Thoracic aorta (tissue), 2 donors: ENCODE measurements at places on chromosomes 5 and 9.
A peak's percentile ranks its signal among the peaks of the same experiment; 100 is the strongest.

GRCh38 chr5:35383041-35383440 is 152.8 kb upstream of the PRLR start:
- no peak for DNase-seq

GRCh38 chr5:35420200-35420599 is 189.9 kb upstream of the PRLR start:
- no peak for DNase-seq

DNA sequence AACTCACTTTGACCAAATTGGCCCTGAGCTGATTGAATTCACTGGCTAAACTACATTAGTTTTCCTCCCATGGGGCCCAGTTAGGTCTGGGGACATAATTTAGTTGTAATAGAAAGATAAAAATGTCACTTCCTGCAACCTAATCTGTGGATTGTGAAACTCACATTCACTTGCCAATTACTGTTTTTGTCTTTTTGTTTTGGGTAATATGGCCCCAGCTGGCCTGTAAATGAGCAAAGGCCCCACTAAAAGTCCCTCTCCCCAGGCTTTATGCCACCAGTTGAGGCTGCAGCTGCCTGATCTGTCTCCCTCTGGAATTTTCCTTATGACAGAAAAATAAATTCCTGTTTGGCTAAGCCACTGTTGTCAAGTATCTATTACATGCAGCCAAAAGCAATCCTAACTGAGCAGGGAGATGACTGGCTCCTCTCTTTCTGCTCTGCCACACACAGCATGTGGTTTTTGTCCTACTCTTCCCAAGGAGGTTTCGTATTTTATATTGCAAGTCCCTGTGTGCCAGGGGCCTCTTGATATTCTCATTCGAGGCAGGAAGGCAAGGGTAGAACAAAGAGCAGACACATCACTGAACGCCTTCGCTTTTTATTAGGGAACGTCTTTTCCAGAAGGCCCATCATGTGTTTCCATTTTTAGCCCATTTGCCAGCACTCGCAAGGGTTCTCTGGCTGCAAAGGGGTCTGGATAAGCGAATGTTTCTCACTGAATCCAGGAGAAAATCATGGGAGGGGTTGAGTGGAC is 24.1 kb upstream of the SLC25A48 start:
- DNase-seq: no peak

DNA sequence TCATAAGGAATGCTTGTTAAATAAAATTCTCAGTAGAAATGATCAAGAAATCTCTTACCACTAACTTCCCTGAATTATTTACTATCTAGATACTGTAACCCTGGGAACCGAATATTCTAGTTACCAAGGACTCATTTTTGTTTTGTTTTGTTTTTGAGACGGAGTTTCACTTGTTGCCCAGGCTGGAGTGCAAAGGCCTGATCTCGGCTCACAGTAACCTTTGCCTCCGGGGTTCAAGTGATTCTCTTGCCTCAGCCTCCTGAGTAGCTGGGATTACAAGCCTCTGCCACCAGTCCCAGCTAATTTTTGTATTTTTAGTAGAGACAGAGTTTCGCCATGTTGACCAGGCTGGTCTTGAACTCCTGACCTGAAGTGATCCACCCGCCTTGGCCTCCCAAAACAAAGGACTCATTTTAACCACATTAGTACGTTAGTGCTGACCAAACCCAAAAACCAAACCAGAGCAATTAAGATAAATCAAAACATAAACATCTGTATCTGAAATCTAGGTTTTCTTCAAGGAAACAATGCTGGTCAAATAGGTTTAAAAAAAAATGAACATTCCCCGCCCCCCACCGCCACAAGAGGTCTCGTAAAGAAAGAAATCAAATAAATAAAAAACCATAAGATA is 3.7 kb downstream of the TXN start:
- no peak for DNase-seq

- no peak for DNase-seq
These were observed 507.8 kb downstream of the MAT2B start for GRCh38 chr5:164013077-164013670.

DNA sequence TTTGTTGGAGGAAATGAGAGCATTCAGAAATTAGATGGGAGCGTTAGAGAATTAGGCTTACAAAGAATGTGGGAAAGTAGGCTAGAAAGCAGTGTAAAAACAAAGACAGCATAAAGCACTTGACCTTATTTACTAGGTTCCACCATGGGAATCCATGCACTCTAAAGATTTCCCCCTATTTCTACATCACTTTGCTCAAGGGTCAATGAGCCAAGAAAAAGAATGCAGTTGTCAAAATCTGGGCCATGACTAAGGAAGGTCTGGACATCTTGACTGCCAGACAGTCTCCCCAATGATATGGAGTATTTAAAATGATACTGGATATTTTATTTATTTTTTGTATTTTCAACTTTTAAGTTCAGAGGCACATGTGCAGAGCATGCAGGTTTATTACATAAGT is 3.4 kb downstream of the TLR4 start:
- no peak for DNase-seq

GRCh38 chr5:169754737-169755136 is 117.7 kb downstream of the DOCK2 start:
- no peak for DNase-seq

DNA sequence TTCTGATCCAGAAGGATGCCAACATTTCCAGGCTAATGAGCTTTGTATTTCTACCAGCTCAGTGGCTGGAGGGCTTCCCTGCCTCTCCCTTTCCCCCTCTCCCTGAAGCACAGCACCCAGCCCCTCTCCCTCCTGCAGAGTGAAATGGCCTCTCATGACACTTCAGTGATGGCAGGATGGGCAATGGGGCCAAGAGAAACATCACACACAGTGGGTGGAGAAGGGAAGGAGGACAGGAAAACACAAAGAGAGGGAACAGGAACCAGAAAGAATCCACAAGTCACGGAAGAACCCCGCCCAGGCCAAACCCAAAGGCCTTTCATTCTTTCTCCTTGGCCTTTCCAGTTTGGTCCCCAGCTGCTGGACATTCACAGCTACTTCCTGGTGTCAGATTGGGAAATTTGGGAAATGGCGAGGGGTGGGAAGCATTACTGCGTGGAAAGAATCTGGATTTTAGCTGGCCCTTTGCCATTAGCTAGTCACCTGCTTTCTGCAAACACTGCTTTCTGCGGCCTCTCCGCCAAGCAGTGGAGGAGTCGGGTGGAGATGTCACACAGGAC is 82.6 kb downstream of the GLDC start:
- no peak for DNase-seq

- DNase-seq: no peak
These were observed 234.8 kb downstream of the CSNK1G3 start for GRCh38 chr5:123746683-123747360.

DNA sequence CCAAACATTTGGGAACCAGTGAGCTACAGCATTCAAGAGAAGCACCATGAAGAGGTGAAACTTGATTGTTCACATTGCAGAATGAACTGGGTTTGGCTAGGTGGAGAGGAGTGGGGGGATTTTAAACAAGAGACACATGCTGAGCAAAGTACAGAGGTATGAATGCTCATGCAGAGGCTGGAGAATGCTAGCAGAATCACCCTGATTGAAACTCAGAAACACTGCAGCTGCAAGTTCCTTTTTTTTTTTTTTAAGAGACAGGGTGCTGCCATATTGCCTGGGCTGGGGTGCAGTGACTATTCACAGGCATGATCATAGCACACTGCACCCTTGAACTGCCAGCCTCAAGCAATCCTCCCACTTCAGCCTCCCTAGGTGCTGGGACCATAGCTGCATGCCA is 35.1 kb downstream of the DENND1A start:
- no peak for DNase-seq

DNA sequence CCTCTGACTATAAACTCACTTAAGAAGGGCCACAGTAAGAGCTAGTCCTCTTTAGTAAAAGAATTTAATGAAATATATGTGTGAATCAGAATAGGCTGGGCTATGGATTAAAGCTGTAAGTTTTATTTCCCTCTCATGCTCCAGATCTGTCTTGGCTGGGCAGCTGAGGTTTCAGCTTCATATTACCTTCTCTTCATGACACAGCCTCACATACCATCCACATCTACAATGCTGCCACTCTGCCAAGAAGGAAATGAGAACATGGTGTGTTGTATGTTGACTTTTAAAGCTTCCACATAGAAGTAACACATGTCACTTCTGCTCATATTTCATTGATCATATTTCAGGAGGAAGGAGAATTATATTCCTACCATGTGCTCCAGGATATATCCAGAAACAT is 776.0 kb upstream of the ACO1 start:
- no peak for DNase-seq

DNA sequence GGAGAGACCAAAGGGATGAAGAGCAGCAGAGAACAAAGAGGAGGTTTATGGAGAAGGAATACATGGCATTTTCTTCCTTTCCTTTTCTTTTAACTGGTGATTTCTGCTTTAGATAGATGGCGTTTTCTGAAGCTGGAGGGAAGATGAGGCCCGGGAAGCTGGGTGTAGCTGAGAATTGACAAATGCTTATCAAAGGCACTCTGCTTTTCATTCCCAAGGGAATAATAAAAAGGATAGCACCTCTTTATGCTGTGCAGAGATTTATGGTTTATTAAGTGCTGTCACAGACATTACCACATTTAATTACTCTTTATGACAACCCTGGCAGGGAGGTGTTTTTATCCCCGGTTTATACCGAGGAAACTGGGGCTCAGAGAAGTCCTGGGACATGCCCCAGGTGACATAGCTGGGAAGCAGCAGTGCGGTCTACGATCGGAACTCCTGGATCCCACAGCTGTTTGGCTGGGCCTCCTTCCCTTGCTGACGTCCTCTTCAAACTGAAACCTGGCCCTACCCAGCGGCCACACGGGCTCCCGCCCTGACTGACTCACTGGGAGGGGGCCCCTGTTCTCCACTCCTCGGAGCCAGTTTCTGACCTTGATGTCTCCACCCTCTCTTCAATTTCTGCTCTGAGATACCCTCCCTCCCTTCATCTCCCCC is 8.2 kb upstream of the EPB41L4B start:
- DNase-seq: peak; percentile 24

DNA sequence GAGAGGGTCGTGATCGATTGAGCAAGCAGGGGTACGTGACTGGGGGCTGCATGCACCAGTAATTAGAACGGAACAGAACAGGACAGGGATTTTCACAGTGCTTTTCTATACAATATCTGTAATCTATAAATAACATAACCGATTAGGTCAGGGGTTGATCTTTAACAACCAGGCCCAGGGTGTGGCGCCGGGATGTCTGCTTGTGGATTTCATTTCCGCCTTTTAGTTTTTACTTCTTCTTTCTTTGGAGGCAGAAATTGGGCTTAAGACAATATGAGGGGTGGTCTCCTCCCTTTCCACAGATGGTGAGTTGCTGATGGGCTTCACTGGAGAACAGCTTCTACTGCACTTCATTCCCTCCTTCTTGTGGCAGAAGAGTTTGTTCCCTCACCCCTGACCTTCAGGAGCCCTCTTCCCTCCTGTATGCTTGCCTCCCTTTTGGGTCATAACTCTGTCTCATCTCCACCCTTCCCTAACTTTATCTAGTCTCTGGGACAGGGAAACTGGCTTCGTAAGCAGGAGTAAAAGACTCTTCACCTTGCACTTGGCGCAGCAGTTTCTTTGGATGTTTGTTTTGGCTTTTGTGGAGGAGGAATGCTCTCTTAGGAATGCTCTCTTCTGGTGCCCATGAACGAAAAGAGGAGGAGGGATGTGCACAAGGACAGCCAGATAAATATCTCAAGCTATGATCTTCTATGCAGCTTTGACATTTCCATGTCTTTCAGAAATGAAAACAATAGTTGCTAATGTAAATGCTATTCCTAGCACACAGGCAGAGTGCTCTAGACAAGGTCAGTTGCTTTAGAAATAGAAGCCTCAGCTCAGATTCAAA is 139.8 kb upstream of the RPS23 start:
- DNase-seq: no peak

- no peak for DNase-seq
These were observed 17.9 kb downstream of the FGD3 start for GRCh38 chr9:92965061-92965758.

- no peak for DNase-seq
These were observed 354.7 kb downstream of the NDUFS4 start for GRCh38 chr5:53915120-53915519.

DNA sequence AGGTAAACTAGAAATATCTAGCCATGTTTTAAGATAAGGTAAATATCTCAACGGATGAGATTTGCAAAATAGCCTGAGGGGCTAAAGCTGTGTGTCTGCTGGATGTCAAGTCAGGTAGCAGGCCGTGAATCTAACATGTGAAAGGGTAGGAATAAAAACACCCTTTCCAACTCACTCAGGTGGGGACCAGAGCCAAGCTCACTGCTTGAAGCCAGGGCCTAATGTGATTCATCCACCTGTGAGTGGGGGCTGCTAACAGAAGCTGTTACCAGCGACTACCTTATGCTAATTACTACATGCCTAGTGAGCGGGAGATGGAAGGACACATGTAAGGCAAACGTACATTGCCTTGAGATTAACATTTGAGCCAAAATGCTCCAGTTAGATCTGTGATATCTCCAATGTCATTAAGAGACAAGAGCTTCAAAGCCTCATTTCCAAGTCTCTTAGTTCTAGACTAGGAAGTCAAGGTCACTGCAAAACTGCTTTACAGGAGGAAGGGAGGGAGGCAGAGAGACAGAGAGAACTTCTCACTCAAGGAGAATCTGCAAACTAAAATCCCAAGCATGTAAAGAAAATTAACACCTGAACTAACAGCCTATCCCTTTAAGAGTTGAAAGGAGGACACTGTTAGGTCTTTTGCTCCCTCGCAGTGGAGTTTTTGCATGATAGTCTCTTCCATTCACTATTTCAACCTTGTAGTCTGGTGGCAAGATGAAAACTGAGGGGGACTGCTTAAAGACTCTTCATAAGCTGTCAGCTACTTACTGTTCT is 141.6 kb upstream of the RPS23 start:
- DNase-seq: no peak

- DNase-seq: no peak
These were observed 100.1 kb upstream of the PCA3 start for GRCh38 chr9:76664120-76664519.

DNA sequence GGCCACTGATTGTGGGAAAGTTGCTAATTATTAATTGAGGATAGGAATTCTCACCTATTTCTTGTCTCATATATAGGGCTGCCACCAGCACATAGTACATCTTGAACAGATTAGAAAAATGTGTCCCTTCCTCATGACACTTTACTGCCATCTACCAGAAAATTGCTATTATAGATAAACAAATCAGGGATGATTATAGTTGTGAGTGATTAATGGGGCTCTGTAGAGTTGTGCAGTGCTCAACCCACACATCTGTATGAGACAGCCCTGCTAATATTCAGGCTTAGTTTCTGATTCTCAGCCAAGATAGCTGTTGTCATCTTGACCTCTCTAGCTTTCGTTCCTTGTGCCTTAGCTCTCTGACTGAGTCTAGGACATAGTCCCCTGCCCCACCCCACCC is 373.3 kb downstream of the TLE4 start:
- no peak for DNase-seq

GRCh38 chr5:10265245-10266109 is 15.4 kb downstream of the CCT5 start:
- DNase-seq: no peak

DNA sequence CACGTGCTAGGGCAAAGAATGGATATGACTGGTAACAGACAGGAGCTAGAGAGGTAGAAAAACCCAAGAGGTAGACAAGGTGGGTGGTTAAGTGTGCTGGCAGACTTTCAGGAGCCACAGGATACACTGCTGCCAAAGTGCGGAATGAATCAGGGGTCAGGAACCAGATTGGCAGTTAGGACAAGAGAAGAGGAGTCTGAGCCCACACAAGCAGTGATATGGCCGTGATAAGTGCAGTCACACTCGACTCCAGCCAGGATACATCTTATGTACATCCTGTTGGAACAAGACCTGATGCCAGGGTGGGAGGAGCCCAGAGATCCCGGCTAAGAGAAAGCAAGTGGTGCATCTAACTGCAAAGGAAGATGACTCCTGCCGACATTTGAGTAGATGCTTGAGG is 10.0 kb downstream of the SLIT3 start:
- no peak for DNase-seq
